ENCODE measurements at places on chromosomes 1 and 21. TPM values are rescaled to one million over a fixed set of nuclear protein-coding genes. Genes with fewer than 3 reads are reported as not detected.

DNA sequence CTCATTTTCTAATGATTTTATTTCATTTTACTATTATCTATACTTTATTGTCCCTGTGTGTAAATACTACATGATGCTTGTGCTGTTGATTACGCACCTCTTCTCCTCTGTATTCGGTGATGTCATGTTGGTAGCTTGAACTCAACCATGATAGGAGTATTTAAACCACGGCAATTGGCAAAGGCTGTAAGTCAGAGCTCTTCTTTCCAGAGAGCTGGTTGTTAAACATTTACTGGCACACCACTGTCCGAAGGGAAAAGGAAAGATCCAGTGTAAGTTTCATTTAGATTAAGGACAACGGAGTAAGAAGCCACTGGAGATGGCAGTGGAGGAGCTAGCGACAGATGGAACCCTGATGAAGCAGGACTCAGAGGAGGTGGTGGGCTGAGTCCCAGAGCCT is 93.4 kb upstream of the KCNE2 start:
- no peak for DNase-seq

GRCh38 chr1:62906428-62906886 is 122.5 kb downstream of the ATG4C start:
- DNase-seq = no peak

Gene MLLT11
- 34.1 TPM for total RNA-seq

Gene B4GALT3
- 23.2 TPM for total RNA-seq

Gene KLF17
- total RNA-seq = not detected

DNA sequence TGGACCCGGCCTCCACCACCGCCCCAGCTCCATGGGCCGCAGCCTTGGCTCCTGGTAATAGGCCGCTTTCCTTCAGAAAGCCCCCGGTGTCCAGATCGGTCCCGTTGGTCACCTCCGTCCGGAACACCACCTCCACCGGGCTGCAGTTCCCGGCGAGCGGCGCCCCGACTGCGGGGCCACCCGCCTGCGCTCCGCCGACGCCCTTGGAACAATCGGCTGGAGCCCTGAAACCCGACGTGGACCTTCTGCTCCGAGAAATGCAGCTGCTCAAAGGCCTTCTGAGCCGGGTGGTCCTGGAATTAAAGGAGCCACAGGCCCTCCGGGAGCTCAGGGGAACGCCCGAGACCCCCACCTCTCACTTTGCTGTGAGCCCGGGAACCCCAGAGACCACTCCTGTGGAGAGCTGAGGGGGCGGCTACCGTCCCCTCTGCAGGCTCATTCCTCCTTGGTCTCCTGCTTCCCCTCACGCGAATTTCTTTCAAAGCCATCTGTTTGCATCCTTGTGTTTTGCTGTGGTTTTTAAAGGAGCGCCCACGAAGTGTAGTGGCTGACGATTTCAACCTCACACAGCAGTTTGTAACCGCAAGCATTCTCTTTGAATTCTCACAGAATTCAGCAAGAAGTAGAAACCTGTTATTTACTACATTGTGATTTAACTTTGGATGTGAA is 6.0 kb downstream of the FCRLB start:
- no peak for DNase-seq

Gene TGFB2
- 4.4 TPM for total RNA-seq

GRCh38 chr1:85118751-85119150 is 70.5 kb upstream of the MCOLN3 start:
- no peak for DNase-seq

GRCh38 chr1:44076066-44076465 is 42.6 kb upstream of the KLF17 start:
- no peak for DNase-seq

Gene AGPAT3
- 79.6 TPM for total RNA-seq

GRCh38 chr1:104933846-104934245 is 1184.1 kb downstream of the AMY1C start:
- DNase-seq = no peak

DNA sequence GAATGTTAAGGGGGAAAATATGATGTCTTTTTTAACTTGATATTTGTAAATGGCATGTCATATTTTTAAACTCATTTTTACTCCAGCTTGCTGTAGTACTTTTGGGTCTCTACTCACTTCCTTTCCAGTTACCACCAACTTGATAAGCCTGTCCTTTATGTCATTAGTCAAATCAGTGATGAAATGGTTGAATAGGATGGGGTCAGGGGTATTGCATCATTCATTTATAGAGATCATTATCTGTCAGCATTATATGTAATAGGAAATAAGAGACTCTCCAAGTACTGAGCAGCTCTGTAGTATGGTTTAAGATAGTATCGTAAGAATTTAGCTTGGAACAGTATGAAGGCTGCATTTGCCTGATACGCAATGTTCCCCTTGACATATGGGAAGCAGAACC is 227.3 kb downstream of the BRINP3 start:
- DNase-seq = no peak

Gene HSPA6
- total RNA-seq = 0.58 TPM
